ENCODE measurements at places on chromosomes 3 and 15.

DNA sequence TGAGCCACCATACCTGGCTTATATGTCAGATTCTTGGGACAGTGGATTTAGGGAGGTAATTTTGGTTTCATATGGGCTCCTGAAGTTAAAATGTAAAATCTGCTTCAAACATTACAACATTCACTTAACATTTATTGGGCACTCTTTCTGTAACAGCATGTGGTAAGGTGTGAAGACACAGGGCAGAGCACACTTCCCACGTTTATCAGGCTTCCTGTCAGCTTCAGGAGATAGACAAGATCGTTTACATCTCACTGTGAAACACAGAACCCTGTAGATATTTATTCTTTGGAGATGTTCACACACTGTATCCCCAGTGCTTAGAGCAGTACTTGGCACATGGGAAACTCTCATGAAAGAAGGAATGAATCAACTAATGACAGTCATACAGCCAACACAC is 426.0 kb upstream of the RARB start:
- no peak for DNase-seq

DNA sequence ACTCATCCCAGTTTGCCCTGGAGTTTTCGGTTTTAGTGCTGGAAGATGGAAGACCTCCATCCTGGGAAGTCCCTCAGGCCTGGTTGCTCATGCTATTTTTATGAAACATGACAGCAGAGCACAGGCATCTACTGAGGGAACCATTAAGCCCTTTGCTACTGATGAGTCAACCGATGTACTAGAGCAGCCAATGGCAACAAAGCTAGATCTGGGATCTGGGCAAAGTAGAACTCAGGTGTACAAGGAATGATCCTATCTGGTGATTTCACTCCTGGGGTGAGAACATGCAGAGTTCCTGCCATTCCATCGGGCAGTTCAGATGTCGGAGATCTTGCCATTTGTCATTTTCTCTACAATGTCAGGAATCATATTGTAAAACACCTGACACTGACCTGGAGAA is 166.2 kb upstream of the NSMCE3 start:
- DNase-seq: no peak

DNA sequence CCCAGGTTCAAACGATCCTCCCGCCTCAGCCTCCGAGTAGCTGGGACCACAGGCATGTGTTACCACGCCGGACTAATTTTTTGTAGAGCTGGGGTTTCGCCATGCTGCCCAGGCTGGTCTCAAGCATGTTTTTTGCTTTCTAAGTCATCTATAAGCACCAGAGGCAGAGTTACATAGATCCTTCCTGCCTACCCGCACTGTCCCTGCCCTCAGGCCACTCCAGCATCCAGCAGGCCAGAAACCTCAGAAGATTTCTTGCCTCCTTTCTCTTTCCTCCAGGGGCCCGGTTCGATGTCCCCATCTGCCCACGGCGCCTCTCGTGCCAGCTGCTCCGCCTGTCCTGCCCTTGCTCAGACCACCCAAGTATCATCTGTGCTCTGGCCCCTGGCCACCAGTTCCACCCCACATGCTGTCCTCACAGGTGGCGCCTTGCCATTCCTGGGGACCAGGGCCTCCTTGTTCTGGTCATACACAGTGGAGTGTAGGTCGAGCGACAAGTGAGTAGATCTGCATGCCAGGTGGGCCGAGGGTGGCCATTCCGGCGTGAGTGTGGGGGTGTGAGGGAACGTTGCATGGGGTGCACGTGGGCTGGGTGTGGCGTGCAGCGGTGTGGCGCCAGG is 27.3 kb downstream of the KLHDC8B start:
- DNase-seq: no peak

DNA sequence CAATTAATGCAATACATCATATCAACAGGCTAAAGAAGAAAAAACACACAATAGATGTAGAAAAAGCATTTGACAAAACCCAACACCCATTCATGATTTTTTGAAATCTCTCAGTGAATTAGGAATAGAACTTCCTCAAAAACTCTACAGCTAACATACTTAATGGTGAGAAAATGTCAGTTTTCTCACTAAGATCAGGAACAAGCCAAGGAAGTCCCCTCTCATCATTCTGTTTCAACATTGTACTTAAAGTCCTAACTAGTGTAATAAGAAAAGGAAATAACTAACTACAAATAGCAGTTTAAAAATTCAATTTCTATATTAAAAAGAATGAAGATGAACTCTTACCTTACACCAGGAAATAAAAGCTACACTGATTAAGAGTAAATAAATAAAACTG is 77.8 kb downstream of the DCLK3 start:
- peak; percentile 50 for DNase-seq

DNA sequence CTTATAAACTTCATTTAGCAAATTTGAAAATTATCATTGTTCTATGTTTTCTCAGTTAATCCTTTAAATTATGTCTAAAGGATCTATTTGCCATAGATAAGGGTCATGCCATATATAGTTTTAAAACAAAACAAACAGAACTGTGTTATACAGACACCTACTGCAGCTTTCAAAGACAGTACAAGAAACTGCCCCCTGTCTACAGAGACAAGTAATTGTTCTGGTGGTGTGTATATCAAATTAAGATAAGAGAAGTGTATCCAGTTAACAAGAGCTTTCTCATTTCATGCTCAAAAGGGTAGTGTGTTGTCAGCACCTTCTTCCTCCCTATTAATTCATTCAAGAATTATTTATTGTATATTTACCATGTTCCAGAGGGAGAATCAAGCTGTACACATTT is 201.2 kb downstream of the FMN1 start:
- no peak for DNase-seq

- DNase-seq: peak; percentile 74
Observed at GRCh38 chr15:42035435-42035761, 14.6 kb upstream of the PLA2G4E start.

DNA sequence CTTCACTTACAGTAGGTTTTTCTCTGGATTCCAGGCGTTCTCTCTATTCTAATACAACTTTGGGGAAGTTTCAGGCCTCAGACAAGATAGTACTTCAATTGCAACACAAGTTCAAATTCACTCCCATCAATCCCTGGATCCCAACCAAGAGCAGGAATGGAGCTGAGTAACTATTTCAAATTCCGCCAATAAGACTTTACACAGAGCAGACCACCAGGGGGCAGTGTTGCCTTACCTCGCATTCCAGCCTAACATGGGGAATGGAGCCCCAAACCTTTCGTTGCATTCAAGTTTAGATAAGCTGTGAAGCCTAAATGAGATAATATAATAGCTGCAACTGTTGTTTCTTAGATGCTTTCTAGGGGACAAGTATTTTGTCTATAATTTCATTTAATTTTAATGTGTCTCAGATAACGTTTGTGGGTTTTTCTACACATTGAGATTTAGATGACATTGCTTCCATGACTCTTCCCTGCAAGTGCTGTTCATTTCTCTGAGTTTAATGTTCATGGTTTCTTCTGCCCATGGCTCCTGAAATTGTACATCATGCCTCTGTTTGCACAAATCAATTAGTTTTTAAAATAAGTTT is 186.7 kb downstream of the NSUN3 start:
- DNase-seq: peak; percentile 45

DNA sequence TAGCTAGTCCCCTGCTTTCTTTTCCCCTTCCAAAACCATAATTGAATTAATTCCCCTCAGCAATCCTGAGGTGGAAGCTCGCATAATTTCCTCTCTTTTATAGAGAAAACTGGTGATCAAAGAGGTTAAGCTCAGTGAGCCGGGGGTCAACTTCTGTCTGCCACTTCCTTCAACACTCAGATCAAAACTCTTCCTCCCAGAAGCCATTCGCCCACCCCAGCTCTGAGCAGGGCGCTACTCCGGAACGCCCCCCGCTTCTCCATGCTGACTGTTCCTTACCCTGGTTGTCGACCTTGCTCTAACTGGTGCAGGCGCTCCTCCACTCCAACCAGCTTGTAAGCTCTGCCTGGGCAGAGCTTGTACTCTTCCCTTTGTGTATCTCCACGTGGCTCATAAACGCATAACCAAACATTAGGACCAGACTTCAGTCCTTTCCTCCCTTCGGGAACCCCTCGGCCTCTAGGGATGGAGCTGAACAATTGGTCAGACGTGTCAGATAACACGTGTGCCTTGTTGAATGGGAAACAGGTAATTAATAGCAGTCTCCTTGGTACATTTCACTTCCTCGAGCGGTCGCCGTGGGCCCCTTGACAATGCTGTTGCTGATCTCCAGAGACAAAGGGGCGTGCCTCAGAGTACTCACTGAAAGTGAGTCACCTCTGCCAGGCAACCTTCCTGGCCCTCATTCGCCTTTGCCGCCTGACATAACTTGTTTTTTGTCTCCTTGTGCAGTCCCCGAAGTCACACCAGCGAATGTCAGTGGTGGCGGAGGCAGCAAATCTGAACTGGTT is 71.8 kb downstream of the IL5RA start:
- no peak for DNase-seq

- no peak for DNase-seq
Observed at GRCh38 chr3:120432150-120432860, 18.5 kb downstream of the FSTL1 start.

- DNase-seq: no peak
Observed at GRCh38 chr3:5388091-5388490, 200.6 kb downstream of the EDEM1 start.
